ENCODE measurements at places on chromosomes 3 and 15. TPM values are rescaled to one million over a fixed set of nuclear protein-coding genes. Genes with fewer than 3 reads are reported as not detected.

SKOR1 gene
- total RNA-seq, result 0.07 TPM

C2CD4A gene
- total RNA-seq, result 3.2 TPM

NSMCE3 gene
- 7.2 TPM for total RNA-seq

CCDC13 gene
- 0.33 TPM for total RNA-seq

CCR3 gene
- total RNA-seq, result not detected

SCN11A gene
- 0.07 TPM for total RNA-seq

TMC3 gene
- not detected for total RNA-seq

FOXL2NB gene
- total RNA-seq, result 0.04 TPM

DIPK2A gene
- total RNA-seq, result 108 TPM

SYNM gene
- 5.9 TPM for total RNA-seq

DNA sequence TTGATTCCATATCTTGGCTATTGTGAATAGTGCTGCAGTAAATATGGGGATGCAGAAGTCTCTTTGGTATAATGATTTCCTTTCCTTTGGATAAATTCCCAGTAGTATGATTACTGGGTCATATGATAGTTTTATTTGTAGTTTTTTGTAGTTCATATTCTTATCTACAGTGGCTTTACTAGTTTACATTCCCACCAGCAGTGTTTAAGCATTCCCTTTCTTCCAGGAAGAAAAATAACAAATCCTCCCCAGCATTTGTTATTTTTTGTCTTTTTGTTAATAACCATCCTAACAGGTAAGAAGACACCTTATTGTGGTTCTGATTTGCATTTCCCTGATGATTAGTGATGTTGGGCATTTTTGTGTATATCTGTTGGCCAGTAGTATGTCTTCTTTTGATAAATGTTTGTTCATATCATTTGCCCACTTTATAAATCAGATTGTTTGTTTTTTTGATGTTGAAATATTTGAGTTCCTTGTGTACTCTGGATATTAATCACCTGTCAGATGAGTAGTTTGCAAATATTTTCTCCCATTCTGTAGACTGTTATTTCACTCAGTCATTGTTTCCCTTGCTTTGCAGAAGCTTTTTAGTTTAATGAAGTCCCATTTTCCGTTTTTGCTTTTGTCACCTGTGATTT is 163.3 kb upstream of the THRB start:
- no peak for DNase-seq

- no peak for DNase-seq
These were observed 41.3 kb upstream of the POLR2M start for GRCh38 chr15:57665194-57665593.

- no peak for DNase-seq
These were observed 106.2 kb upstream of the UBE3A start for GRCh38 chr15:25545017-25545416.

GRCh38 chr3:126023390-126023789 is 54.4 kb downstream of the ROPN1B start:
- no peak for DNase-seq

GRCh38 chr3:18189282-18190050 is 235.7 kb downstream of the SATB1 start:
- DNase-seq, result no peak

DNA sequence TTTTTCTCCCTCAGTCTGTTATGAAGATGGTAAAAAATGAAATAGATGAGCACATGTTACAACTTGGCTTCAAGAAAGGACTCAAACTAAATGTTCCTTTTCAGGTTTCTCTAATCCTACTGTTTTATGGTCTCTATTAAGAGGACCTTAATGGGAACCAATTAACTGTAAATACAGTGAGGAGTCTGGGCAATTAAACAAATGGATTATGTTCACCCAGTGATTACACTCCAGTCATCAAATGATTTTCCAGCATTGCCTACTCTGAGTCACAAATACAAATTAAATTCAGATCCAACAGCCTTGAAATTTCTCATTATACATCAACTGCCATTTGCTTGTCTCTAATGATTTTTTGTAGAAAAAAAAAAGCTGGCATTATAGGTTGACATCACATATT is 129.2 kb downstream of the NEK10 start:
- DNase-seq, result no peak

DNA sequence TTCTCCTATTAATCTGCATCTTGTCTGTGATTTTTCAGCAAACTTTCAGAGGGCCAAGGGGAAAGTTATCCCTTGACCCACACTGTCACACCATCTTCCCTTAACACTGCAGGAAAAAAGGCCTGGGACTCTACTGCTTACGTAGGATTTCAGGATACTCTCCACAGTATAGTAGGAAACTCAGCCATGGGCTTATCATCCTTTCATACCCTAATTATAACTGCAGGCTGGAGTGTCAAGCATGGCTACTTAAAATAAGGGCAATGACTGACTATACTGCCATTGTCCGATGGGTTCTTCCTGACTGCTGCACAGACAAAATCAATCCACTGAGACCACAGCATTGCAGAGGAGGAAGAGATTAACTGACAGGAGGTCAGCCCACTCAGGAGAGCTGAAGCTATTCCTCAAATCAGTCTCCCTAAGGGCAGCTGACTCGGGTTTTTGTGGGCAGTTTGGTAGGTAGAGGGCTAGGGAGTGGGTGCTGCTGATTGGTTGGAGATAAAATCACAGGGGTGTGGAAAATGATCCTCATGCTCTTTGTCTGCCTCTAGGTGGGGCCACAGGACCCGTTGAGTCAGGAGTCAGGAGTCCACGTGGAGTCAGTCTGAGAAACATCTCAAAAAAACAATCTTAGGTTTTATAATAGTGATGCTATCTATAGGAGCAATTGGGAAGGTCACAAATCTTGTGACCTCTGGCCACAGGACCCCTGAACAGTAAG is 118.2 kb upstream of the STRIT1 start:
- DNase-seq, result no peak

GRCh38 chr3:46576879-46577278 is 10.8 kb upstream of the LRRC2 start:
- DNase-seq, result no peak

DNA sequence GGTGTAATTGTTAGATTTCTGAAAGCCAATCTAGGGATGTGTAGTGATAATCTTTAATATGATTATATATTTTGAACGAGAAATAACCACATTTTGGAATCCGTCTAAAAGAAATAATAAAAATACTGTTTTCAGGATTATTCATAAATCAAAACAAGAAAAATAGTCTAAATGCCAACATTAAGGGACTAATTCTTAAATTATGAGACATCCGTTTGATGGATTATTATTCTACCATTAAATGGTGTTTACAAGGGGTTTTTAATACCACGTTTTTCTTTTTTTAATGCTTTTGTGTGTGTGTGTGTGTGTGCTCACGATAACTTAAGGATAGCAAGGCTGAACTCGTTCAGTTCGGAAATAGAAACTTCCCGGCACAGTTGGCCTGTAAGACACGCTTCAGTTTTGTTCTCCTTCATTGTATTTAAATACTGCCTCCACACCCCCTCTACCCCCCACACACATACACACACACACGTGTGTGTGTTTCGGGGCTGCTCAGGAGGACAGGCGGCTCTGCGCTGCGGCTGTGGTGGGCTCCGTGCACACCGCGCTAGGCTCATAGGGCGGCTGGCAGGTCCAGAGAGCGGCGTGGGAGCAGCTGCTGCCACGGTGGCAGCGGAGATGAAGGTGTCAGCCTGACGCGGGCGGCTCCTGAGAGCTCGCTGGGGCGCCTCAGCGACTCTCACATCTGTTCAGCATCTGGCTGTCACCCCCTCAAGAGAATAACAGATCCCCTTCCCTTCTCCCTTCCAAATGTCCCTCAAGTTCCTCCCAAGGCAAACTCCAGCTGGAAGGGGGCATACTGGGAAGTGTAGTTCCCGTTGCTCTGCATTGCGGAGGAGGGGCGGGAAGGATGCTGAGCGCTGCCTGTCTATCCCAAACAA is 23.0 kb upstream of the ANP32A start:
- DNase-seq, result no peak

DNA sequence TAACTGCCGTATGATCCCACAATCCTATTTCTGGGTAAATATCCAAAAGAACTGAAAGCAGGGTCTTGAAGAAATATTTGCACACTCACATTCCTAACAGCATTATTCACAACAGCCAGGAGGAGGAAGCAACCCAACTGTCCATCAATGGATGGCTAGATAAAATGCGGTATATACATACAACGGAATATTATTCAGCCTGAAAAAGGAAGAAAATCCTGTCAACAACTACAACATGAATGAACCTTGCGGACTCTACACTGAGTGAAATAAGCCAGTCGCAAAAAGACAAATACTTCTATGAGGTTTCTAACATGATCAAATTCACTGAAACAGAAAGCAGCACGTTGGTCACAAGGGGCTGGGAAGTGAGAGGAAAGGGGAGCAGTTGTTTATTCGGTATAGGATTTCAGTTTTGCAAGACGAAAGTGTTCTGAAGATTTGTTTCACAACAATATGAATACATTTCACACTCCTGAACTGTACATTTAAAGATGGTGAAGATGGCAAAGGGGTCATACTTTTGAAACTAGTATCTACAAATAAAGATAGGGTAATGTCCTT is 6.2 kb downstream of the DLG1 start:
- no peak for DNase-seq

GRCh38 chr15:79442911-79443310 is 10.8 kb downstream of the MINAR1 start:
- no peak for DNase-seq

- no peak for DNase-seq
These were observed 74.4 kb downstream of the DHX30 start for GRCh38 chr3:47877290-47877689.

DNA sequence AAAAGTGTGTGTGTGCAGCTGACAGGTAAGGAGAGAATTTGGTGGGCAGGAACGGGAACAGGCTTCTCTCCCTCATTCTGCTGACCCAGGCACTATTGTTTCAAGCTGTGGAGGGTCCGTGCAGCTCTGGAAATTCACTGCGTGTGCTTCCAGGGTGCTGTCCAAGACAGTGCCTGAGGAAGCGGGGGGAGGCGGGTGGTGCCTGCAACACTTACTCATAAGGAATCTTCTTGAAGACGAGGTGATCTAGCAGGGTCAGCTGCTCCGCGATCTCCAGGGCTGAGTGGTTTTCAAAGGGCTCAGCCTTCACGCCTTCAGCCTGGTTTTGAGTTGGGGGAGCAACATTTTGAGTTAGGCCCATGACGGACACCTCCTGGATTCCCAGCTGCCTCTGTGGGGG is 46.6 kb upstream of the CTSH start:
- no peak for DNase-seq

- DNase-seq, result no peak
These were observed 68.3 kb downstream of the FBLN2 start for GRCh38 chr3:13617097-13617738.

DNA sequence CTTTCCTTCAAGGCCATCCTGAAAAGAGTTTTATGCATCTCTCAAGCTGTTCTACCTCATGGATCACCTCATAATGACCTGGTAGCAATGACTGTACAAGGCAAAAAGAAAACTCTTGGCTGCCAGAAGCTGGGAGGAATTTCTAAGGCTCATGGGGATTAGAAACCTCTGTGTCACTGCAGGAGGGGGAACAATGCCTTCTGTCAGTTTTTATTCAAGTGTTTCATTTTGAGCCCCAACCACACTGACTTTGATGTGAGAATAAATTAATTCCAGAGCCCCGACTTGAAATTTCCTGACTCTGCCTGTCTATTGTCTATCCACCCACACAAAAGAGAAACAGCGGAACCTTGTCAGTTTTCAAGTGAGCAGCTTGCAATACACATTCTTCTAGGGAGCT is 58.7 kb upstream of the MRPL3 start:
- DNase-seq, result no peak

- DNase-seq, result peak; percentile 60
These were observed 49.4 kb upstream of the AKAP13 start for GRCh38 chr15:85330901-85331588.

DNA sequence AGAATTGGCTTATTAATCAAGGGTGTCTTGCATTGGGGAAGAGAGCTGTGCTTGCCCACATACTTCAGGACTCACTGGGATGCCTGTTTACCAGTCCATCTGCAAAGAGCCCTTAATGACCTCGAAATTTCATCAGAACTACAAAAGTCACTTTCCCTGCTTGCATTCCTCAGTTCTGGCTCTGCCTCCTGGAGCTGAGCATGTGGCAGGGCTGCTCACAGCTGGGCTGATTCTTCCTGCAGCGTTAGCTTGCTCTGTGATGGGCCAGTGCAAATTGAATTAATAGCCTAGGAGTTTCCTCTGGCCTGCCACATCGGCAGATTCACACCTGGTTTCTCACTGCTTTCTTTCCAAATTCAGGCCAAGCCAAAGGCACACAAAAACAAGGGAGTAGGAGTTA is 108.9 kb downstream of the DUT start:
- no peak for DNase-seq

DNA sequence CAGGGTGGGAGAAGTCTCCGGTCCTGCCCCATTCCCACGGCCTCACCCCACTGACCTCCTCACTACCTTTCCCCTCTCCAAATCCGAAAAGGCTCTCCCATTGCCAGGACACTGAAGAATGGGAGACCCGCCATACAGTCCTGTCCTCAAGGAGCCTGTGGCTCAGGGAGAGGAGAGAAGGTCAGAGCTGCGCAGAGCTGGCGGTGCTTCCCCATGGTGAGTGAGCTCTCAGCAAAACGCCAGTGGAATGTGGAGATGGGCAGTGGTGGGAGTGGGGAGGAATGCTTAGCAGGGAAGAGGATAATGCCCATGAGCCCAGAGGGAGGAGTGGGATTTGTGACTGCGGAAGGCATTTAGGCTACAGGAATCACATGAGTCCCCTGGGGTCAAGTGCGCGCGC is 20.1 kb downstream of the FAM43A start:
- no peak for DNase-seq

- no peak for DNase-seq
These were observed 704.7 kb downstream of the GRM7 start for GRCh38 chr3:7565574-7565973.

GRCh38 chr15:36152936-36153335 is 426.5 kb upstream of the CDIN1 start:
- DNase-seq, result no peak

DNA sequence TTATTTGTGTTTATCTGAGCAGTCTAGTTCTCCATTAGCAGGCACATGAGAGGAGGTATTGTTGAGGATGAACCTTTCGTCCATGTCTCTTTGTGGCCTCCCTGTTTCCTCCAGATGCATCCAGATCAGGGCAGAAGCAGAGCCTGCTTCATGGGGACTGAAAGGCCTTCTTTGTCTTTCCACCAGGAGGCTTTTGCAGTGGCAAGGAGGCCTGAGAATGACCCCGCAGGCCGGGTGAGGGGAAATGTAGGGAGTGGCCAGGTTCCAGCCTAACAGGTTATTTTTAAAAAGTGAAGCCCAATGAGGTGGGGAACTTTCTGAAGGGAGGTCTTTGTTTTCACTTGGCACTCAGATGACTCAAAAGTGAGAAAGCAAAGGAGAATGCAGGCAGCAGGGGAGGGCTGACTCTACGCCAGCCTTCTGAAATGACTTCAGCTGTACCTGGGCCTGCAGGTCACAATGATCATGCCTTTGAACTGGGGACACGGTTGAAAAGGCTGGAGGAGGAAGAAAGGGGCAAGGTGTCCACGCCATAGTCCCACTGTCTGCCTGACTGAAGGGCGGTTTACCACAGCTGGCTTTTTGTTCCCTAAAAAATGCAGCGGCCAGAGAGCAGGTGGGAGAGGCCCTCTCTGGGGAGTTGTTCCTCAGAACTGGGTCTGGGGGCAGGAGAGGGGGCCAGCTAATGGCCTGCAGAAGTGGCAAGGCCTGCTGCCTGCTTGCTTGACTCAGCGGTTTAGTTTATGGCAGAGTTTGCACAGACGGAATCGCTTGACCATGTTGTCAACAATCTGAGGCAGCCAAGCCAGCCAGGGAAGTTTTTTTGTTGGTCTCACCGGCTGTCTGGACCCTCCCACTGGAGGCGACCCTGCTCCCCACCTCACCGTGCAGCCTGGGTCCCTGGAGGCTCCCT is 28.7 kb downstream of the CMTM7 start:
- DNase-seq, result no peak

Data from pulmonary artery endothelial cell (primary cell).